Stimulated activated CD8-positive, alpha-beta memory T cell treated with anti-CD3 and anti-CD28 coated beads, Interleukin-7, amount 100 ng/mL, for 48 hours (primary cell): ENCODE measurements at places on chromosomes 12 and 14.
A peak's percentile ranks its signal among the peaks of the same experiment; 100 is the strongest.

GRCh38 chr12:115504306-115505290 lies 772.9 kb downstream of the MED13L start:
- no peak for DNase-seq

DNA sequence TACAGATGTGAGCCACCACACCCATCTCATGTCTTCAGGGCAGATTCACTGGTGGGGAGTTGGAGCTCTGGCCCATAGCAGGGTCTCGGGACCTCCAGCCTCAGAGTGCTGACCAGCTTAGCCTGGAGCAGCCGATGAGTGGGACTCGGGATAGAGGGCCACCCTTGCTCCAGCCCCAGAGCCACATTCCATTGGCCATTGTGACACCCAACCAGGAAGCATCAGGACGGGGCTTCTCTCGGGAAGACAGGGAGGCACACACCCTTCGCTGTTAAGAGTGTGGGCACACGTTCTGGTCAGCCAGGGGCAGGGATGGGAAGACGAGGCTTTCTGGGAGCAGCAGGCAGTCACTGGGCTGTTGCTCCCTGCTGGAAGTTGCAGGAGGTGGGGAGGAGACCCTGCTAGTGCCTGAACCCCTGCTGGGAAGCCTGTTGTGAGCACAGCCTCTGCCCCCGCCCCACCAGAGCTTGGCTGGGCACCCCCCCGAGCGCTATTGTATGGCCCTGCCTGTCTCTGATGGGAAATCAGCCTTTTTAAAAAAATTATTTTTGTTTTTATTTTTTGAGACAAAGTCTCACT lies 1.6 kb downstream of the ADGRD1 start:
- DNase-seq: no peak

DNA sequence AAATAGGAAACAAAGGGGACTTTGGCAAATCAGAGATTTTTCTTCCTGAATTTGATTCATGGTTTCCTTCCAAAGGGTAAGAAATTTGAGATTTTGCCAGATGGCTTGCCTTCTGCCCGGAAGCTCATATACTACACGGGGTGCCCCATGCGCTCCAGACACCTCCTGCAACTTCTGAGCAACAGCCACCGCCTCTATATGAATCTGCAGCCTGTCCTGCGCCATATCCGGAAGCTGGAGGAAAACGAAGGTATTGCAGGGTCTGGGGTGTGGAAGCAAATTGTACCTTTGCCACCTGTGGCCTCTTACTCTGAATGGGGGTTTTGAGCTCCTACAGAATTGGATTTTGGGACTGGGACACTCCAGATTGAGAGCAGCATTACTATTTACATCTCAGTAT lies 63.5 kb downstream of the FRMD6 start:
- DNase-seq: no peak

GRCh38 chr12:15712823-15713660 lies 76.1 kb downstream of the EPS8 start:
- DNase-seq: no peak

DNA sequence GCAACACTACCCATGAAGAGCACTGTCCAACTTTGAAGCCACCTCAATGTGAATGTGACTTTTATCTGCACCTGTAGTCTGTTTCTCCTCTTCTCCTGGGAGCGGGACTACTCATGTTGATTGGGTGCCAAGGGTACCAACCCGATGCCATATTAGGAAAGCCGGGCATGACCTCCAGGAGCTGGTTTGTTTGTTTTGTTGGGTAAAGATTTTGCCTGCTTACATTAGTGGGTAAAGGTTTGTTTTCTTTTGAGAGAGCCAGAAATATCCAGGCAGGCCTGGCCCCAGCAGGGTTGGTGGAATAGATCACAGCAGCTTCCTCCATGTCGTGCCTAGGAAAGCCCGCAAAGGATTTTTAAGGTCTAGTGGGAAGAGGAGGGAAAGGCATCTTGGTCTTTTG lies 19.7 kb upstream of the ITPK1 start:
- DNase-seq: no peak

GRCh38 chr12:98352218-98352811 lies 163.1 kb upstream of the TMPO start:
- no peak for DNase-seq

GRCh38 chr14:28264306-28264705 lies 502.3 kb upstream of the FOXG1 start:
- no peak for DNase-seq

- no peak for DNase-seq
Measured at GRCh38 chr12:28318273-28318672, 128.0 kb downstream of the CCDC91 start.

- DNase-seq: no peak
Measured at GRCh38 chr14:71365361-71365760, 458.1 kb downstream of the PCNX1 start.

GRCh38 chr12:107394693-107395092 lies 290.9 kb upstream of the PWP1 start:
- no peak for DNase-seq

DNA sequence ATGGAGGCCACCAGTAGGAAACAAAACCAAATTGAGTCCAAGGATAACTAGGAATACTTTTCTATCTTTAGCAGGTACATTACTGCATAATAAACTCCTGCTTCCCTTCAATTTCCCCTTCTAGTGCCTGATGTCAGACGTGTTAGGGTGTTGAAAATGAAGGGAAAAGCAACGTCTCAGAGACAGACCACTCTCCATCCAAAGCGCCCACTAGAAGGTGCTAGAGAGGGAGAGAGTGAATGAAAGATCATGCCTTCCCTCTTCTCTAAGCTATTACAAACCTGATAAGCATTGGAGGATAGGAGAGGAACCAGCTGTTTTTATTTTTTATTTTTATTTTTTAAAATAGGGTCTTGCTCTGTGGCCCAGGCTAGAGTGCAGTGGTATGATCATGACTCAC lies 64.1 kb downstream of the ZNF641 start:
- DNase-seq: no peak

GRCh38 chr12:80935111-80935510 lies 2.6 kb downstream of the LIN7A start:
- no peak for DNase-seq

DNA sequence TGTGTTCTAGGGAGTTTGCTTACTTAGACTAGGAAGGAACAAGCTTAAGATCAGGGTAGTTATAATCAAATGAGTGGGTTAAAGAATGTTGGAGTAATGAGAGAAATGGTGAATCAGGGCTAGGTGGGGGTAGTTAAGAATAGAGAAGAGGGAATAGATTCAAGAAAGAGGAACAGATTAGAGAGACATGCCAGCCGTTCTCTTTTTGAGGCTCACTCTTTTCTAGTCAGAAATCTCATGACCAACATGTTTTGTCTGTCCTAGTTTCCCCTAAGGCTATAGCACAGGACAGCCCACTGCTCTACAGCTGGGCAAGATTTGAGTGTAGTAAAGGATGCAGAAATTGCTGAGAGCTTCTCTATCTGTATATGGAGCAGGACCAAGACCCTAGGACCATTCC lies 258.4 kb downstream of the AKAP6 start:
- DNase-seq: no peak

GRCh38 chr12:108724054-108724889 lies 7.0 kb downstream of the CORO1C start:
- DNase-seq: peak; percentile 22

- DNase-seq: no peak
Measured at GRCh38 chr12:118984161-118984943, 3.0 kb downstream of the SRRM4 start.

DNA sequence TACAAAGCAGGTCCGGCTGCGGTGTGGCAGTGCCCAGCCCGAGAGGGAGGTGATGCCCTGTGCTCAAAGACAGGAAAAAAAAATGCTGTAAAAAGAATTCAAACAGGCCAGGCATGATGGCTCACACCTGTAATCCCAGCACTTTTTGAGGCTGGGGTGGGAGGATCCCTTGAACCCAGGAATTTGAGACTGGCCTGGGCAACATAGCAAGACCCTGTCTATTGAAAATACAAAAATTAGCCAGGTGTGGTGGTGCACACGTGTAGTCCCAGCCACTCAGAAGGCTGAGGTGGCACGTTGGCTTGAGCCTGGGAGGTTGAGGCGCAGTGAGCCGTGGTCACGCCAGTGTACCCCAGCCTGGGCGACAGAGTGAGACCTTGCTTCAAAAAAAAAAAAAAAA lies 26.4 kb downstream of the DNAH10 start:
- no peak for DNase-seq

- DNase-seq: no peak
Measured at GRCh38 chr12:120242971-120243699, 22.4 kb downstream of the PXN start.

DNA sequence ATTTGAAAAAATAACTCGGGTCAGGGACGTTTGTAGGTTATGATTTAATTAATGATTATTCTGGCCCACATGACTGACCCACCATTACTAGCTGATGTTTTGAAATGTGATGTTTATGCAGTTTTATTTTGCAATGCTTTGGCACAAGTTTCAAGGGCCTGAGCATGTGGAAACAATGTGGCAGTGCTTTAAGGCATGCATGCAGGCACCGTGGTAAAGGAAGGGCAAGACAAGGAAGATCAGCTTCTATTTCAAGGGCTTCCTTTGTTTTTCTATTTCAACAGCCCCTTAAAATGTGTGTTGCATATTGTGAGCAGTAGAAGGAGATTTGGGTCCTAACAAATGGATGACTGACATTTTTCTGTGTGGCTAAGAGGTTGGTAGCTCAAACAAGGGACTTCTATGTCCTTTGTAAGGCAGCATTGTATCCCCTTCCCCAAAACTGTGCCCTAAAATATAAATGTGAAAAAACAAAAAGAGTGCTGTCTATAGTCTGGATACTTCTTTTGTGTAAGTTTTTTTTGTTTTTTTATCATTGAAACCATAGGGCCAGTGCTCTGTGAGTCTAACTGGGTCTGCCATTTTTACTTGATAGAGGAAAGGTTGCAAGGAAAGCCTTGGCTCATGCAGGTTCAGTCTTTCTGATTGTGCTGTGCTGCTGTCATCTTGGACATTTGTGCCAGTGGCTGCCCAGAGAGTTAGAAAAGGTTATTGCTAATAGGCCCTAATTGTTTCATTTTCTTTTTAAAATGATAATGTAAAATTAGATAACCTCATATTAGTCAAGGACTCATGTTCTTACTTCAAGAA lies 103.5 kb downstream of the FGD4 start:
- no peak for DNase-seq

- DNase-seq: no peak
Measured at GRCh38 chr14:79510659-79511058, 700.6 kb downstream of the DIO2 start.

DNA sequence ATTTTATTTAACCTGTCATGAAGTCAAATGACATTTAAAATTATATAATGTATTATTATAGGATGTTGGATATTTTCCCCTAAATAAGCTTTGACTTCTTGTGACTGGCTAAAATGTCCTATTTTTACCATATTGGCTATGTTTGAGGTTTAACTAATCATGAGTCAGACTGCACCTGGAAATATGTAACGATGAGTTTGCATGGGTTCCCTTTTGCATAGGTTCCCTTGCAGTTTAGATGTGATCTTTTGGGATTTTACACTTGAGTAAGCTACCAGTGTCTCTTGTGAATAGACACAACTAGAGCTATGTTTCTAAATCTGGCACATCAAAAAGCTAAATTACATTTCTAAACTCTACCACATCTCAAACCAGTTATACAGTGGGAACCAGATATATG lies 5.2 kb downstream of the PDZRN4 start:
- no peak for DNase-seq

DNA sequence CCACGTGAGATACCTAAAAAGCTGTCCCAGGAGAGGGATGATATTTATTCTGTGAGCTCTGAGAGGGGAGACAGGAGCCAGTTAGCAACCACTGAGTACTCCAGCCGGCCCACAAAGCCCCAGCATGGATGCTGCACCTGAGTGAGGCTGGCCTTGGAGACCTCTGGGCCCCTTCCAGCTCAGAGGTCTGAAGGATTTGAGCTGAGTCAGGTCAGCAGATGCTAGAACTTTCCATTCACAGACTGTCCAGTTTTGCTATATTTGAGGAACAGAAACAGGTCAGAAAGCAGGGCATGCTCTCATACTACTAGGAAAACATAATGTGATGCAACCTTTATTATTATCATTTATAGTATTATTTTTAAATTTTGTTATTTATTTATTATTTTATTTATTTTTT lies 15.0 kb upstream of the MAPKAPK5 start:
- no peak for DNase-seq

GRCh38 chr14:75138492-75138891 lies 11.6 kb upstream of the NEK9 start:
- DNase-seq: no peak
